ENCODE measurements at places on chromosomes 1 and 21. TPM values are rescaled to one million over a fixed set of nuclear protein-coding genes. Genes with fewer than 3 reads are reported as not detected.

Gene OR2T35
- not detected for total RNA-seq

Gene REG4
- not detected for total RNA-seq

Gene TMEM52
- 0.92 TPM for total RNA-seq

Gene AZIN2
- total RNA-seq, result 1.4 TPM

Gene CYYR1
- total RNA-seq, result 88.6 TPM

Data from endothelial cell (in vitro differentiated cells).